ENCODE measurements at places on chromosomes 1 and 21. TPM values are rescaled to one million over a fixed set of nuclear protein-coding genes. Genes with fewer than 3 reads are reported as not detected.

SV2A gene
- total RNA-seq = 0.73 TPM

GRCh38 chr1:152159144-152159543 is at the start of gene RPTN:
TSS of gene RPTN (minus strand) at chr1:152159228. CDS start at chr1:152157889, 1,339 bp downstream.
- peaks cover 2% of the 10 kb centered on the region for H3K4me1 ChIP-seq
- H3K4me3 ChIP-seq = no peak within 1 kb of the TSS
- H3K36me3 ChIP-seq = no peaks in the 10 kb centered on the region
- DNase-seq = no peak

BMP8B gene
- 4.3 TPM for total RNA-seq

GRCh38 chr1:171913385-171913784 is 72.1 kb downstream of the DNM3 start:
- H3K27ac ChIP-seq = no peak overlapping the region
- no peak overlapping the region for H3K4me3 ChIP-seq
- no peaks in the 10 kb centered on the region for H3K27me3 ChIP-seq
- no peak for DNase-seq
- no peaks in the 10 kb centered on the region for H3K36me3 ChIP-seq
- H3K4me1 ChIP-seq = no peaks in the 10 kb centered on the region

DNA sequence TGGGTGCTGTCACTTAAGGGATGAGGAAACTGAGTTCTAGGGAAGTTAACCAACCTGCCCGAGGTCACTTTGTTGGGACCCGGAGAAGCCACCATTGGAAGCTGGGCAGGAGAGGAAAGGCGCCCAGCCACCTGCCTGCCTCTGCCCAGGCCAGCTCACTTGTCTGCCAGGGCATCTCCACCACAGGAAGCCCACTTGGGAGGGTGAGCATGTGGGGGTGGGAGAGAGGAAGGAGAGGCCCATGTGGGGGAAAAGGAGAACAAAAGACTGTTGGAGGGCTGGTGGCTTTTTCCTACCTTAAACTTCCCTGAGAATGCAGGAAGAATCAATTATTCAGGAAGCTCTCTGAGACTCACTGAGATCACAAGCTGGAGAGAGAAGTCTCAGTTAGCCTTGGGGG is 43.8 kb upstream of the SELENON start:
- no peaks in the 10 kb centered on the region for H3K36me3 ChIP-seq
- H3K27me3 ChIP-seq = no peaks in the 10 kb centered on the region
- no peaks in the 10 kb centered on the region for H3K4me1 ChIP-seq
- no peak for DNase-seq

DNA sequence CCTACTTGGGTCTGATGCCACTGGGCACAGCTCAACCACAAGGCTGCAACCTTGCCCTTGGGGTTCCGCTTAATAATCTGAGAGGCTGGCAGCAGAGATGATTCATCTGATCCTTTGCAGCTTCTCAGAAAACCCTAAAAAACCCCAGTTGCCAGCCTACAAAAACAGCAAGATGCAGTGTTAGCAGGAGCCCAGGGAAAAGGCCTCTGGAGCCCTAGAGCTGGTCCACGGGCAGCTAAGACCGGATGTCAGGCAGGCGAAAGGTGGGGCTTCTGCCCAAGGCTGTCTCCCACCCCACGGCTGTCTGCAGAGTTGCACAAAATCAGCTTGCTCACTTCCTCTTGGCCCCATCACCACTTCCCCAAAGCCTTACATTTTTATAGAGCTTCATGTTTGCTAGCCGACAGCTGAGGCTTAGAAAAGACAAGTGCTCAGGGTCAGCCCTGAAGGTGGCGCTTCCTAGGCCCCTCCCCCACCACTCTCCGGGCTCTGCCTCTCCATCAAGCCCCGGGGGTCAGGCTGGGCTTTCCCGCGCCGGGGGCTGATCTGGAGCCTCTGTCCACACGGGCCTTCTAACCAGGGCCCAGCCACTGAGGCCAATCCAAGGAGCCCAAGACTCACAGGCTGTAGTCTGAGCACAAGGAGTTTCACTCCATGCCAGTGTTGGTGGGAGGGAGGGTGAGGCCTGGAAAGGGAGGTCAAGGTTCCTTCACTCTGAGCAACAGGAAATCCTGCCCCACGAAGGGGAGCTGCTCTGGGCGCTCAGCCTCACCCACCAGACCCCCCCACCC is 4.2 kb upstream of the ADORA3 start:
- H3K4me3 ChIP-seq = peak overlapping the region; percentile 26
- H3K36me3 ChIP-seq = no peaks in the 10 kb centered on the region
- H3K27me3 ChIP-seq = no peaks in the 10 kb centered on the region
- H3K4me1 ChIP-seq = peaks cover 61% of the 10 kb centered on the region
- peak; percentile 72 for DNase-seq
